ENCODE measurements at places on chromosomes 3 and 15.

GRCh38 chr15:60407415-60407805 lies 9.6 kb upstream of the ANXA2 start:
- no peak for DNase-seq

GRCh38 chr3:111667621-111668239 lies 72.6 kb upstream of the ZBED2 start:
- DNase-seq, result no peak

- DNase-seq, result no peak
Measured at GRCh38 chr3:38826001-38826400, 10.0 kb upstream of the SCN10A start.

DNA sequence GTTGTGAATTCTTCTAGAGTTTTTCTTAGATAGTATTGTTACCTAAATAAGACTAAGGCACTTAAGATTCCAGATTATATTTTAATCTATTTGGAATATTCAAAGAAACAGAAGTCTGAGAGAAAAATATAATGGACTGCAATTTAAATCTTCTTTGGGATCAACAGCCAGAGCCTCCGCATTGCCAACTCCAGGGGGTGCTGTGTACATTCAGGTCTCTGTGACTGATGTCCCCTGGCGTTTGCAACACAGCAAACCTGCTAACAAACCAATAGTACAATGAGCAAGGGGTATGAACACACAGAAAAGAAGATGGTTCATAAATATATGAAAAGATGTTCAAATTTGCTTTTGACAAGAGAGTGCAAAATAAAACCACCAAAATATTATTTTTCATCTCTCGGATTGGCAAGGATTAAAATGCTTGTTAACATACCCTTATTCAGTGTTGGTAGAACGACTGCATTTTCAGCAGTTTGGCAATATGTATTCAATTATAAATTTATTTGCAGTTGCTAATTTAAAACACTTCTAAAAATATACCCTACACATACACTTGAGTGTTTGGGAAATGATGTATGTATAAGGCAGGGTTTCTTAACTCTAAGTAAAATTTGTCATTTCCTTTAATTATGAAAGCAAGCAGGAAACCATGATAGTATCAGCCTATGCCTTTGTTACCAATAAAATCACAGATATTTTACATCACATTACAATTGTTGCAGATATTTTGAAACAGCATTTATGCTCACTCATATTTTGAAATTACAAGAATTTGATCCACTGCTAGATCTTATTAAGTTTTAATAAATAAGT lies 16.1 kb upstream of the TM4SF1 start:
- DNase-seq, result no peak

DNA sequence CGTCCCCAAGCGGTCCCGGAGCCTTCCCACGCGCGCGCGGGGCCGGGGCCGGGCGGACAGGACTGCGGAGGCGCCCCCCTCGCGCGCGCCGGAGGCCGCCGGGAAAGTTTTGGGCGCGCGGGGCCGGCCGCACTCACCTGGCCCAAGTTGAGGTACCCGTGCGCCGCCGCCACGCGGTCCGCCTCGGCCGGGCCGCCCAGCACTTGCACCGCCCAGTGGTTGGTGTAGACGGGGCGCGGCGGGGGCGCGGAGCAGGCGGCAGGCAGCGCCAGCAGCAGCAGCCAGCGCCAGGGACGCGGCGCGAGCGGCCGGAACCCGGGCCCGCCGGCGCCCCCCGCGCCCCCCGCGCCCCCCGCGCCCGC lies 289 bp downstream of the PCSK6 start:
- DNase-seq, result no peak

DNA sequence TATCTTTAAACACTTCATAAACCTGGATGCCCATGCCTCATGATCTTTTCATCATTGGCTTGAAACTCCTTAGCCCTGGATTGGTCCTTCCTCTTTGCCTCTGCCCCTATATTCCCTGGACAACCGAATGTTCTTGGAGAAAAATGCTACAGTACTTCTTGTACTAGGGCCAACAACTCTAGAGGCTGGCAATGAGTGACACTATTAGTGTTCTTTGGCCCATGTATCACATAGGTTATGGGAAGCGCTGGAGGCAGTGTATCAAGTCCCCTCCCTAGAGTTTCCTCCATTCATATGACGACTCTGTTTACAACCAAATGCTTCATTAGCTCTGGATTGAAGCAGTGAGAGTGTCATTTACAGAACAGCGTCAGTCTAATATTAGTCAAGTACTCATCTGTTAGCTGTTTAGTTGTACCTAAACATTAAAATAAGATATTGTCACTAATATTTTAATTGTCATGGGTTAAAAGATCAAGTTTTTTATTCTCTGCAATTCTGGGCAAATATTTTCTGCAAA lies 66.4 kb upstream of the MYO5C start:
- no peak for DNase-seq

- DNase-seq, result no peak
Measured at GRCh38 chr3:81339040-81339845, 422.2 kb downstream of the GBE1 start.

DNA sequence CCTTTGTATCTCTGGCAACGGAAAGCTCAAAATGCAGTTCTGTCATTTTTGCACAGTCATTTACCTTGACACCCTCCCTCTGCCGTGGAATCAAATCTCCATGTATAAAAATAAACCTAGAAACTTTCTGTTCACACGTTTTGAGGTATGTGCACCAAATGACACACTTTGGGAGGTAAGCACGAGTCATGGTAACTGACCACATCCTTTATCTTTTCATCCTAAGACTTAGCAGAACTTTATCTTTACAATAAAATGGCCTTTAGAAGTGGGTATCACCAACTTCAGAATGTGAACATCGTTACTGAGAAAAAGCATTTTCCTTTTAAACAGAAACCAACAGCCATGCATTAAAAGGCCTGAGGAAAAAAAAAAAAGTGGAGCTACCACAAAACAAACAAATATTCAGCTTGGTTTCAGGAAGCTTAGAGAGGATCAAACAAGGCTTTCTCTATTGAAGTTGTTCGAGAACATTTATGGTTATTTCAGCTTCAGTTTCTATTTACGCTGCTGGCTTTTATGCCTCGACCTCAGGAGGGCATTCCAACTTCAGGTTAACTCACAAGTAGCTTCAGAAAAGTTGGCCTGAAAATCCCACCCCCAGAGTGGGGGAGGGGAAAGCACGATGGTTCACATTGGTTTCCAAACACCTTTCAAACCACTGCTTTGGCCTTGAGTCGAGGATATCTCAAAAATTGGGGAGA lies 171.1 kb upstream of the ICE2 start:
- DNase-seq, result no peak
